Heart right ventricle (tissue), 16 donors: ENCODE measurements at places on chromosomes 11 and 22. TPM values are rescaled to one million over a fixed set of nuclear protein-coding genes. Genes with fewer than 3 reads are reported as not detected.
A peak's percentile ranks its signal among the peaks of the same experiment; 100 is the strongest.

- DNase-seq, result no peak
Observed at GRCh38 chr11:107702723-107703122, 9.1 kb downstream of the SLN start.

DNA sequence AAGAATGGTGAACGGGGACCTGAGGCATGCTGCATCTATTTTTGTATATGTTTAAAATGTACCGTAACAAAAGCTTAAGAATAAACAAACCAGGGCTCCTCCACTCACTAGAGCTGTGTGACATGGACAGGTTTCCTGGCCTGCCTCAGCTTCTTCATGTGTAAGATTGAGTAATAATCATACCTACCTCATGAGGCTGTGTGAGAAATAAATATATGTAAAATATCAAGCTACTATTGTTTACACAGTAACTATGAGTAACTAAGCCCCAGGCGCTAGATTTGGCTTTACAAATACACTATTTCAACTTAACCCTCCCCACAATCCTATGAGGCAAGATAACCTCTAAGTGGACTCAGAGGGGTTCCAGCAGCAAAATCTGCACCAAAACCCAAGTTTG is 66.4 kb downstream of the SMCO4 start:
- no peak for DNase-seq

- no peak for DNase-seq
Observed at GRCh38 chr11:11407763-11408084, 54.7 kb upstream of the CSNK2A3 start.

GRCh38 chr11:69568809-69569097 is 72.2 kb upstream of the CCND1 start:
- DNase-seq, result no peak

GRCh38 chr22:38070250-38070921 is 13.2 kb downstream of the PICK1 start:
- DNase-seq, result no peak

- DNase-seq, result no peak
Observed at GRCh38 chr22:33796494-33796893, 123.8 kb downstream of the LARGE1 start.

DNA sequence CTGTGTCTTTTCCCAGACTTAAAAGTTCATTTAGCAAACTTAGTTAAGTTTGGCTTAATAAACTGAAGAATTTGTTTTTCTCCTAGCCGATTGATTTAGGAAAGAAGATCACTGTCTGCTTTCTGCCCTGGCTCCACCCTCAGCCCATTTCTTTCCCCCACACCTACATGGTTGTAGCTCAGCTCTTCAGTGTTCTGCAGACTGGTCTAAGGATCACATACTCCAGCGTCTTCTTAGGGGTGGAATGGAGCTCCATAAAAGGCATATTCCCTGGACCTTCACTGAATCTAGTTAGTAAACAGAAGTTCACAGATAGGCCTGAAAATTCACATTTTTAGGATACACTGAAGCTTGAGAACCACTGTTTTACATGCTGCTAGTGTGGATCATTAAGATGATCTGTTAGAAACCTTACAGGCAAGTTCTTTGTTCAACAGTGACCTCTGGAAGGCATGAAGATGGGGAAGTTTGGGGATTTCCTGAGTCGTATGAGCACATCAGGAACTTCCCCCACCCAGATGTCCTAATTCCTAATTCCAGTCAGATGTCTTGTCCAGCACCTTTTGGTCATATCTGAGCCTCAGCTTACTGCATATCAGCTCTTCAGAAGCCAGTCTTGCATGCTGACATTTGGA is 16.8 kb downstream of the PIWIL4 start:
- DNase-seq, result no peak

- DNase-seq, result peak; percentile 47
Observed at GRCh38 chr11:72624496-72625201, 49.6 kb downstream of the PDE2A start.

GRCh38 chr11:38593649-38594048 is 1995.6 kb upstream of the RAG2 start:
- DNase-seq, result no peak

DNA sequence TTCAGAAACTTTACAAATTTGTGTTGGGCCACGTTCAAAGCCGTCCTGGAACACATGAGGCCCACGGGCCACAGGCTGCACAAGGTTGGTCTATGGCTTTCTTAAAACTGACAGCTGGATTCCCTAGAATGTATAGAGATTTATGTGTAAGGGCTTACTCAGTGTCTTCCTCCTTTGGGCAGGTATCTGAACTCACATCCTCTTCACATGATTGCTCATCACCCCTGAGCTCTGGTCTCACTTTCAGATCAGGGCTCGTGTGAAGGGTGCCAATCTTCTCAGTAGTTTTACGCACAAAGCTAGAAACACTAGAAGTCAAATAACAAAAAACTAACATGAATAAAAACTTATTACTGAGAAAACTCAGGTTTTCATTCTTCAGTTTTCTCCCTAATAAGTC is 27.1 kb downstream of the HPS5 start:
- no peak for DNase-seq

DNA sequence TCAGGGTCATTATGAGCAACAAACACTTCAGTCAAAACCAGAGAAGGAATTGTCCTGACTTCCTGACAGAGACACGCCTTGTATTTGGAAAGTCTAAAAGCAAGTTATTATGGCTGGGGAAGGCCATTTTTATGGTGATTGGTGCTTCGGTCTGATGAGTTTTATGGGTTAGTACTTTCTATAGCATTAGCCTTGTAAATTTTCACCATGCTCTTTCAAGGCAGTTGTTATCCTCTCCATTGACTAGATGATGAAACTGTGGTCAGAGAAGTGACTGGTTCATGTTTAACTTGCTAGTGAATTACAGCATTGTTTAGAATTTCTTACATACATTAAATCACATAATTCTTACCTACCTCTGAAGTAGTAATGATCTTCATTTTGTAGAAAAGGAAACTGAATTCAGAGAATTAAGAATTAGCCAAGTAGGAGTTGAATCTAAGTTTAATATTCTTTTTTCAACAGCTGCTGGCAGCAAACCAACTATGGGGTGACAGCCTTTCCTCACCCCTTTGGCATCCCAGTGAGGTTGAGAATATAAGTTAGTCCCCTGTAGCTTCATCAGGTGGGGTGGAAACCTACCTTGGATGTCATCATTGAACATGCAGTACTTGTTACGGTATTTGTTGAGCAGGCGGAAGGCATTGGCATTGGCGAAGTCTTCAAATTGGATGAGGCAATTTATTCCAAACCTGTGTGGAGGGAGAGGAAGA is 90.0 kb downstream of the CCDC81 start:
- DNase-seq, result no peak

GRCh38 chr11:19651653-19652052 is 61.0 kb upstream of the NAV2 start:
- no peak for DNase-seq

- no peak for DNase-seq
Observed at GRCh38 chr22:44103735-44104480, 76.8 kb upstream of the PARVG start.

GRCh38 chr11:126871792-126872191 is 128.8 kb downstream of the KIRREL3 start:
- no peak for DNase-seq

DNA sequence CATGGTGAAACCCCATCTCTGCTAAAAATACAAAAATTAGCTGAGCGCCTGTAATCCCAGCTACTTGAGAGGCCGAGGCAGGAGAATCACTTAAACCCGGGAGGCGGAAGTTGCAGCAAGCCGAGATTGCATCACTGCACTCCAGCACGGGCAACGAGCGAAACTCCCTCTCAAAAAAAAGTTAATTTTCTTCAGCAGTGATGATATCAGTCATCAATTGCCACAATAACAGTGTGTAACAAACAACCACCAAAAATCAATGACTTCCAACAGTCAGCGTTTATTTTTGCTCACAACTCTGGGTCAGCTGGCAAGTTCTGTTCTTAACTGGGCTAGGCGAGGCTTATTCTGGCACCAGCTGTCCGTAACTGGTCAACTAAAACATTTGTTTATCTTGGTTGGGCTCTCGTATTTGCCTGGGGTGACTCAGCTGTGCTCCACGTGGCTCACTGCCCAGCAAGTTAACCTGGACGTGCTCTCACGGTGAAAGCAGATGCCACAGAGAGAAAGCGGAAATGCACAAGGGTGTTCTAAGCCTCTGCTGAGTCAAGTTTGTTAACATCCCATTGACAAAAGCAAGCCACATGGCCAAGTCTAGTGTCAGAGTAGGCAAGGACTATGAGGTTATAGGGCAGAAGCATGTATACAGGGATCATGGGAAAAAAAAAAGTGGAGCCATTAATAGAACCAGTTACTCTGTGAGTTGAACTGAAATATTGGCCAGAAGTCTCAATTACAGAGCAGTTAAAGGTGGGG is 52.1 kb downstream of the LHFPL7 start:
- DNase-seq, result peak; percentile 85

DNA sequence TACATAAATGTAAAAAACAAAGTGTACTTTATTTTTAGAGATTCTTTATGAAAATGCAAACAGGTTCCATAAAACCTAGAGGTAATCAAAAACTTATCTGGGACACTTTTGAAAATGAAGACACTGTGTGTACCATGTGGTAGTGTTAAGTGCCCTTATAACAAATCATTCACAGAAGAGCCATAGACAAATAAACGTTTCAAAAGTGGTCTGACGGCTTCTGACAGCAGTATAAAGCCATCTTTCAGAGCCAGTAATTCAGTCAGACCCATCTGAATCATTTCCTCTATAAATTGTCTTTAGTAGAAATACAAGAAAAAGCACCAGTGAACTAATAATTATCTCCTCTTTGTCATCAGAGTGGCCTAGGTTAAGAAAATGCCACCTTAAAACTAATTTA is 100.0 kb downstream of the PAX6 start:
- no peak for DNase-seq

DNA sequence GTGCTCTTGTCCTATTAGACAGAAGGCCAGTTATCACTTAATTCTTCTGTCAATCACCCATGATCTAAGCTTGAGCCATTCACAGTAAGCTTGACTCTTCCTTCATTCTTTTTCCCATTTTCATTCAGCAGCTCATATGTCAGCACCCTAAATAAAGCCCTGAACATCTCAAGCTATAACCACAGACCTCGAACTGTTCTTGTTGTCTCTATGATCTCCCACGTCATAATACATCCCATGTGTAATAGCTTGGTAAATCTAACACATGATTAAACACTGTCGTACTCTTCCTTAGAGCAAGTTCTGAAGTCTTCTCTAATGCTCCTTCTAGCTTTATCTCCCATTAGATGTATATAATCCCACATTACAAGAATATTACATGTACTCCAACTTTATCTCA is 14.4 kb downstream of the MUC15 start:
- DNase-seq, result no peak

DNA sequence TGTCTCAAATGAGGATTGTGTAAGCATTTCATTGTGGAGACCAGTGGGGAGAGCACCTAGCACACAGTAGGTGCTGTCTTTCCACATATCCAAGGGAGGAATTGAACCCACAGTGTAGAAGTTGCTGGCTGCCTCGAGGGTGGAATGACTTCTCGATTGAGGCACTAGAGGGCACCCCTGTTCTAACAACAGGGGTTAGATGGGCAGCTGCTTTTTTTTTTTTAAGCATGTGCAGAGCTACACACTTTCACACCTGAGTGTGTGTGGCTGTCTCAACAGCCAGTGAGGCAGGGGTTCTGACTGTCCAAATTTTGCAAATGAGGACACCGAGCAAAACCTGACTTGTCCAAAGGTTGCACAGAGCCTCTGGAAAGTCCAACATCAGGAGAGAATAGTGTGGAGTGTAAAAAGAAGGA is 118.2 kb upstream of the CRYBB3 start:
- no peak for DNase-seq

DNA sequence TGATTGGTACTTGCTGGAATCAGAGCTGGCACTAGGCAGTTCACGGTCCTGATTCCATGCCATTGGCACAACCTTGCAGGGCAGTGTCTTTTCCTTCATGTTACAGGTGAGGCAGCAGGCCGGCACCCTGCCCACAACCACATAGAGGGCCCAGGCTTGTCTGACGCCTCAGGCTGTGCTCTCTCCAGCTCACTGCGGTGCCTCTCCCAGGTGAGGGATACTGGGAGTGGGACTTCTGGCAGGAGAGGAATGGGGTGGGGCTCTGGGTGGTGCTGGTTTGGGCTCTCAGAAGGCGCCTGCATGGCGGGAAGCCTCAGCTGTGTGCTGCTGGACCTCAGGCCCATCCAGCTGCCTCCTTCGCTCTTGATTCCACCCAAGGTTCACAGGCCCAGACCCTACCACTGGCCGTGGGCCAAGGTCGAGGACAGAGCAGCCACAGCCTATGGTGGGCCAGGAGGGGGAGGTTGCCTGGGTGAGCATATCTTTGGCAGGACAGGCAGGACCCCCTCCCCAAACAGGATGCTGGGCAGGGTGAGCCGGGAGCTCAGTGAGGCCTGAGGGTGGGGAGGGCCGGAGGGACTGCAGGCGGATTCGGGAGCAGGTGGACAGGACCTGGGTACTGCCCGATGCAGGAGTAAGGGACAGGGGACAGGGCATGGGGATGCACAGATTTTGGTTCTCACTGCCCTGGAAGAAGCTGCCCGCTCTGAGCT is 7.0 kb upstream of the MPPED1 start:
- no peak for DNase-seq

- peak; percentile 80 for DNase-seq
Observed at GRCh38 chr11:85663753-85664614, 945 bp downstream of the CREBZF start.

DNA sequence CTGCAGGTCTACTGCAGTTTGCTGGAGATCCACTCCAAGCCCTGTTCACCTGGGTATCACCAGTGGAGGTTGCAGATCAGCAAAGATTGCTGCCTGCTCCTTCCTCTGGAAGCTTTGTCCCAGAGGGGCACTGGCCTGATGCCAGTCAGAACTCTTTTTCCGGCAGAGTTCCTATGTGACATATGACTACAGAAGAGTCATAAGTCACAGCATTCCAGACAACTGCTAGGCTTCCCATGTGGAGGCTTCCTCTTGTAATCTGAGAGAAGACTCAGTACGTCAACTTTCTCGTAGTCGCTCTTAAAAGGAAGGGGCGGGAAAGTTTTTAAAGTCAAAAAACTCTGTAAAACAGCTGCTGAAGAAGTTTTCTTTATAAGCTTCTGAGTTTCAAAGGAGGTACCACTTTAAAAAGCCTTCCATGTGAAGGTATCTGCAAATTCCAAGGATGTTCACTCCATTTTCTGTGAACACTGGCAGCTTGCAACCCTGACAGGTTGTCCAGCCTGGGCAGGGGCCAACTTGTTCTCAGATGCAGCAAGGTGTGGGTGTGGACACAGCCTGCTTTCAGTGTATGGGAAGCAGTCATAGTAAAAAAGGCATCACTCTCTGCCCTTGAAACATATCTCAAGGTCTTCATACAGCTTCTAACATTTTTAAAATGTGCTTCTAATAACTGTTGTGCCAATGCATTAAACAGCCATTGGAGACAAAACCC is 97.8 kb downstream of the ME3 start:
- DNase-seq, result no peak

GRCh38 chr11:109076870-109077269 is 345.1 kb upstream of the C11orf87 start:
- no peak for DNase-seq

- DNase-seq, result no peak
Observed at GRCh38 chr11:121328176-121328966, 35.8 kb downstream of the SC5D start.

- DNase-seq, result no peak
Observed at GRCh38 chr22:46425016-46425415, 89.5 kb downstream of the TRMU start.

The FADD gene
- 4.8 TPM for polyA plus RNA-seq

The GLYATL1 gene
- not detected for polyA plus RNA-seq

The ADM2 gene
- polyA plus RNA-seq, result 0.07 TPM

The CSNK2A3 gene
- polyA plus RNA-seq, result not detected

The IL18 gene
- 1.3 TPM for polyA plus RNA-seq

The SLC7A4 gene
- polyA plus RNA-seq, result 0.07 TPM

The KIRREL3 gene
- 0.20 TPM for polyA plus RNA-seq

The APOA4 gene
- polyA plus RNA-seq, result not detected

The ANKRD42 gene
- 3.3 TPM for polyA plus RNA-seq

The TRIM29 gene
- 0.17 TPM for polyA plus RNA-seq

The LMNTD2 gene
- polyA plus RNA-seq, result 1.4 TPM

The MPZL3 gene
- polyA plus RNA-seq, result 2.3 TPM

The SPTBN2 gene
- 0.90 TPM for polyA plus RNA-seq

The PPFIBP2 gene
- 6.4 TPM for polyA plus RNA-seq
